Activated CD8-positive, alpha-beta T cell treated with anti-CD3 and anti-CD28 coated beads for 36 hours (primary cell): ENCODE measurements at places on chromosomes 3 and 15. TPM values are rescaled to one million over a fixed set of nuclear protein-coding genes. Genes with fewer than 3 reads are reported as not detected.

Gene KLF15
- total RNA-seq, result not detected

Gene FAM43A
- 3.3 TPM for total RNA-seq

Gene SCAMP5
- 1.1 TPM for total RNA-seq

Gene ITGB5
- total RNA-seq, result 1.1 TPM

Gene KLHL6
- 32.4 TPM for total RNA-seq

Gene HAUS2
- 45.3 TPM for total RNA-seq

Gene CPNE9
- not detected for total RNA-seq

Gene PPM1M
- total RNA-seq, result 100 TPM

Gene MSL2
- 36.8 TPM for total RNA-seq

Gene TM4SF1
- total RNA-seq, result not detected
